ENCODE measurements at places on chromosomes 1 and 21. TPM values are rescaled to one million over a fixed set of nuclear protein-coding genes. Genes with fewer than 3 reads are reported as not detected.

GRCh38 chr1:201015551-201016091 lies 7.9 kb downstream of the KIF21B start:
- DNase-seq: no peak

DNA sequence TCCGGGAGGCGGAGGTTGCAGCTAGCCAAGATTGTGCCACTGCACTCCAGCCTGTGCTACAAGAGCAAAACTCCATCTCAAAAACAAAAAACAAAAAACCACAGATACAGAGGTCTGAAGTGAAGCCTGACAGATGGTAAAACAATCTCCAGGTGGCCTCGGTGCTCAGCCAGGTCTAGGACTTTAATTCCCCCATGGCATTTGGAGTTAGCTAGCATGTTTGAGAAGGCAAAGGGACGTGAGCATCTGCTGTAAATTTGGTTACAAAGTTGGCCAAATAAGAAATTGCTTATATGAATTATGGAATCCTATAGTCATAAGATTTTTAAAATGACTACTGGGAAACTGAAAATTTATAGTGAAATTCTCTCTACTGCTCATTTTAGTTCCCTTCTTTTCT lies 98.3 kb upstream of the FMN2 start:
- no peak for DNase-seq

- DNase-seq: no peak
Observed at GRCh38 chr1:90513956-90514355, 203.1 kb downstream of the BARHL2 start.

DNA sequence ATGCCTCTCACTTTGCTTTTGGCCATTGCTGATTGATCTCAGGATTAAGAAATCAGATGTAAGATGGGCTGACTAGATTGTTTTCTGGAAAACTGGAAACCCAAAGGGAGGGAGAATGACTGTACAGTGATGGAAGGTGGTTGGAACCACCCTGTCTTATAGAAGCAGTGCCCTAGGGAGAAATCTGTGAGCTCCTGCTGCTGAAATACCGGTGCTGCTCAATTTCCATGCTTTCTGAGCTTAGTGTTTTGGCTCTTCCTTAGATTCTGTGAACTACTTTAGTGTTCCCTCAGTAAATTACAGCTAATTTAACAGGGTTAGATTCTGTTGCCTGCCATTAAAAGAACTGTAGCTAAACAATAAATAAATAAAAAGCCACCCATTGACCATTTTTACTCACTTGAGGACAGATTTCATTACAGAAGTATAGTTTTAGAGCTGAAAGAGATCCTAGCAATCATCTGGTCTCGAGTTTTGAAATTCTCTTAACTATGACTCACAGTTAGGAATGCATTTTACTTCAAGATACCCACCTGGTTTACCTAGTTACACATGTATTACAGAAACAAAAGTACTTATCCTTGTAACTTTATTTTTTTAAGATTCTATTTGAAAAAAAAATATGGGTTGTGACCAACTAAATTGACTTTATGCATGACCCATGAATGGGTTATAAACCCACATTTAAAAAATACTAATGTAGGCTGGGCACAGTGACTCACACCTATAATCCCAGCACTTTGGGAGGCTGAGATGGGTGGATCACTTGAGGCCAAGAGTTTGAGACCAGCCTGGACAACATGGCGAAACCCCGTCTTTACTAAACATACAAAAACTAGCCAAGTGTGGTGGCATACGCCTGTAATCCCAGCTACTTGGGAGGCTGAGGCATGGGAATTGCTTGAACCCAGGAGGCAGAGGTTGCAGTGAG lies 33.2 kb downstream of the CAMSAP2 start:
- DNase-seq: no peak

- DNase-seq: no peak
Observed at GRCh38 chr1:31801458-31801857, 14.4 kb downstream of the SPOCD1 start.

The MNDA gene
- not detected for total RNA-seq

The PGLYRP3 gene
- not detected for total RNA-seq

GRCh38 chr1:207248544-207249198 lies 72.8 kb upstream of the CD55 start:
- no peak for DNase-seq

- DNase-seq: no peak
Observed at GRCh38 chr1:168572633-168573032, 3.8 kb upstream of the XCL1 start.

GRCh38 chr1:43147625-43148327 lies 24.3 kb downstream of the EBNA1BP2 start:
- DNase-seq: peak; percentile 57

DNA sequence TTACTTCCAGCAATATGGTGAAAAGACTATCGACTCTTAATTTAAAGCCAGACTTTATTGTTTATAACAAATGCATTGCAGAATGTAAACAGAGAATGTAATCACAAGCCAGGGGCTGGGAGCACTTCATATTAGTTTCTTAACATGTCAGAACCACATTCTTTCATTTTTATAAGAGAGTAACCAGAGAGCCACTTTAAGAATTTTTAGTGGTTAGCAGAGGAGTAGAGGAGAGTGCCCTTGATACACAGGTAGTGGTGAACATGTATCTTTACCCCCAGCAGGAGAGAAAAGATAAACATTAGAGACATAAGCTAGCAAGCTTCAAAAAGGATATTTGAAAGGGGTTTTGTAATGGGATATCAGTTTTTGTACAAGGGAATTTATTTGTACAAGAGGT lies 11.1 kb downstream of the AMY2B start:
- DNase-seq: no peak

GRCh38 chr1:147897029-147897752 lies 5.4 kb upstream of the GJA8 start:
- DNase-seq: no peak

The GART gene
- 112 TPM for total RNA-seq

DNA sequence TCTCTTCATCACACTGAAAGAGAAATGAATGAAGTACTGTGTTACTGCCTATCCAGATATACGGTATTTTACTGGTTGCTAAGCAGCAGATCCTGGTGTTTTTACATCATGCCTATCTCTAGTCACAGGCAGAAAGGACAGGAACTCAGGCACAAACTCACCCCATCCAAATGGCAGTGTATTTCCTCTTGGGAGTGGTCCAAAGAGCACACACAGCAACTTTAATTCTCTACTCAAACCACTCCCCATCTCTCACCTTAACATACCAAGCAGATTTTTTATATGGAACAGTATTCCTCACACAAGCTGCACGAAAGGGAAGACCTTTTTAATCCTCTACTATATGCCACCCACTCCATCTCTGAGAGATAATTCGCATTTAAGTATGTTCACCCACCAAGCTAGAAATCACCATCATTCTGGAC lies 27.3 kb downstream of the EIF4G3 start:
- no peak for DNase-seq

GRCh38 chr1:180837020-180837419 lies 75.7 kb upstream of the KIAA1614 start:
- no peak for DNase-seq

DNA sequence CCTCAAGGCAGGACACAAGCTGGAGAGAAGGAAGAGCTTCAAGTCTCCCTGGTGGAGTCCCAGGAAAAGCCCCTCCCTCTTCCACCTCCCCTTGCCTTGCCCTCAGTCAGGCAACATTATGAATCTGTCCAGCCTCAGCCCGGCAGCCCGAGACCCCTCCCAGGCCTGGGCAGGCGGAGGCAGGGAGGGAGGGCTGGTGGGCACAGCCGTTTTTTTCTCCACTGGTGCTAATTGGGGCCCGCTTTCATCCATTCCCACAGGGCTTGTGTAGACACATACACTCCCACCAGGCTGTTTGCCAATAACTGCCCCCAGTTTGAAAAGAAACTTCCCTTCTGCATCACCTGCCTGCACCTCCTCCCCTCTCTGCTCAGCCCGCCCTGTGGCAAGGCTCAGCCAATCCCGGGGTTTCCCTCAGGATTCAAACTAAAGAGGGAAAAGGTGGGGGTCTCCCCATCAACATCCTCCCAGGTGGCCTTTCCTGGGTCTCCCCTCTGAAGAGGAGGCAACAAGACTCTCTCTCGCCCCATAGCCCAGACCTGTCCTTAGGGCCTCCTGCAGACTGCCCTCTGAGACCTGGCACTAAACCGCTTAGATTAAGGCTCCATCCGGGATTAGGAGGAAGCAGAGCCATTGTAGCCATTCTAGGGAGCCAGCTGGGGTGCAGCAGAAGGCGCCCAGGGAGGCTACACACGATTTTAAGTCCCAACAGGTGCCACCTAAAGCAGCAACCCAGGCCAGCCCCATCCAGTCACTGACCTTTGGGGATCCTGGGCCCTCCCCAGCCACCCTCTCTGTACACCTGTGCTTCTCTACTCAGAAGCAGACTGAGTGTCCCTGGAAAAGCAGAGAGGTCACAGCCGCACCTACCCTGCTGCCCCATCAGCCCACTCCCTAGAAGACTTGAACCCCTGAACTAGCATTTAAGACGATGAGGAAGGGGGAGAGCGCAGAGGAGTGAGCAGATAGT lies 3.5 kb downstream of the IGSF9 start:
- DNase-seq: no peak

DNA sequence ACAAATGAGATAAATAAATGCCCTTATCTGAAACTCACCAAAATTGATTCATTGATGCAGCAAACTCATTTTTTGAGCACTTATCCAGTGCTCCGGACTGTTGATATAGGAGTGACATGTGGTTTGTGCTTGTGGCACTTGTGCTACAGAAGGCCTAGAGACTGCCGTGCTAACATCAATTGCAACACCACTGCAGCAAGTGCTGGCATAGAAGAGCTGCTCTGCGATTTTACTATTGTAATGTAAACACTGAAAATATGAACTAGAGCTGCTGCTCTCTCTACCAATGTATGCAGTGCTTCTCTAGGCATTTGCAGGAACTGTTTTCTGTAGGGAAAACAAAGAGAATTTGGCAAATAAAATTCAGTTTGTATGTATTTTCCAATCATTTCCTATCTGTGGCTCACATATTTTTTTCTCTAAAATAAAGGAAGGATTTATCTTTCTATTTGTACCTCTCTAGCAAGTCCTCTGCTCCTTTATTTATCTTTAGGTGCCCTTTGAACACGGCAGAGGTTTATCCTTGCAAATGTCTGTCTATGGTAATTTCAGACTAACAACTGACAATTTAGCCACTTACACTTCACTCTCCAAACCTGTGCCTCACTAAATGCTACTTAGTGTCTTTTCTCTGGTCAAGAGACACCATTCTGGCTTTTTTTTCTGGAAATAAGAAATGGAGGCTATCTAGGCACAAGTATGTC lies 409.5 kb upstream of the ADGRL2 start:
- DNase-seq: peak; percentile 12

The MX2 gene
- total RNA-seq: 0.42 TPM

- no peak for DNase-seq
Observed at GRCh38 chr1:28296401-28297261, 32.2 kb upstream of the MED18 start.

DNA sequence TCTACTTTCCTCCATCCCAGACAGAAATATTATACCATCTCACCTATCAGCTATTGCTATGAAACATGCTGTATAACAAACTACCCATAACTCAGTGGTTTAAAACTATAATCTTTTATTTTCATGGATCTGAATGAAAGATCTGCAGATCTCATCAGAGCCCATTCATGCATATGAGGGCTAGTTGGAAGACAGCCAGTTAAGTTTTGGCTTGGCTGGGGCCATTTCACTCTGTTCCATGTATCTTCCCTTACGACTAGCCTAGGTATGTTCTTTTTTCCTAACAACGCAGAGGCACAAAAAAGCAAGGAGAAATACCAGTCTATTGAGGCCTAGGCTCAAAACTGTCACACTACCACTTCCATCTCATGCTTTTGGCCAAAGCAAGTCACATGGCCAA lies 28.1 kb upstream of the RGS1 start:
- no peak for DNase-seq

The KIAA1614 gene
- 0.20 TPM for total RNA-seq

The DYNLT5 gene
- not detected for total RNA-seq

The FLG2 gene
- total RNA-seq: not detected

- DNase-seq: no peak
Observed at GRCh38 chr1:51115714-51116404, 13.8 kb downstream of the C1orf185 start.

The GPR37L1 gene
- total RNA-seq: not detected

- DNase-seq: no peak
Observed at GRCh38 chr1:226723657-226724532, 15.2 kb downstream of the ITPKB start.

DNA sequence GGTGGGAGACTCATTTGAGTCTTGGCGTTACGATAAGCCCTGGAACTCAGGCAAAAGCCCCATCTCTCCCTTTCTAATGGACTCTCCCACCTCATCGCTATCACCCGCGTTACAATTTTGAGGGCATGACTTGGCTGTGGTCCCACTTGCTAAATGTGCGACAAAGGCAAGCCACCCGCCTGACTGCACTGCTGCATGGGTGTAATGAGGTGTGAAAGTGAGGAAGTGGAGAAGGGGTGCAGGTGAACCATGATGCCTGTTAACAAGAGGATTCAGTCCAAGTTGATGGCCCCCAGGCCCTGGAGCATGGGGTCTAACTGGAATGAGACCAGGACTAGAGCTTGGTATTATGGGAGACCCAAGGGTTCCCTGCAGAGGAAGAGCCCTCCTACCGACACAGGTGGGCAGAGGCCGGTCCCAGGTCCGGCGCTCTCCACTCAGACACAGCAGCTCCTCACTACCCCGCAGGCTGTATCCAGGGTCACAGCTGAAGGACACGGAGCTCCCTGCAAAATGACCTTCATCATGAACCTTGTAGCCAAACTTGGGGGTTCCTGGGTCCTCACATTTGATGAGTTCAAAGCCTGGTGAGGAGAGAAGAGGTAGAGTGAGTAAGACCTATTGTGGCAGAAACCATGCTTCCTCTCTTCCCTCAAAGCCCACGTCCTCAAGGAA lies 165.4 kb upstream of the HMGB4 start:
- DNase-seq: no peak

GRCh38 chr21:20739421-20739820 lies 258.8 kb upstream of the NCAM2 start:
- no peak for DNase-seq

The USP1 gene
- total RNA-seq: 75.2 TPM

The NPPB gene
- total RNA-seq: not detected

DNA sequence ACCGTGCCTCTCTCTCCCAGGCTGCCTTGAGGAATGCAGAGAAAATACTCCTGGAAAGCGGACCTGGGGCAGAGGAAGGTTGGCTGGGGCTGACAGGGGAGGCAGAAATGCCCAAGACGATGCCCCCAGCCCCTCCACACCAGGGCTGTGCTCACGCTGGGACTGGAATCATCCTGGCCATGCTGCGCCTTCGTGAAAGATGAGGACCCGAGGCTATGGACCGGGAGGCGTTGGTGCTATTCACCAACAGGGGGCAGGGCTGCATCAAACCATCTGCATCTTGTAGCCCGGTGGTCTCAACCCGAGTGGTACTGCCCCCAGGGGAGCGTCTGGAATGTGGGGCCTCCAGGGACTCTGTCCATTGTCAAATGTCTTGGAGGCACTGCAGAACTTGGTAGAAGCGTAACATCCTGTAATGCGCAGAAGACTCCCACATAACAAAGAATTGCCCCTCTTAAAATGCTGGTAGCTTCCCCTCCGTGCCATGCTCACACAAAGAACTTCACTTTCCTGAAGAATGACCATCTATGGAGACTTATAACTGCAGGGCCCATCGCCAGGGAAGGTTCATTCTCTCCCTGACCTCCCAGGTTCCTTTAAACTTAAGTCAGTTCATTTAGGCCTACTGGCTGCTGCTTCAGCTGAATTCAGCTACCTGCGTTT lies 251.2 kb downstream of the RRAGC start:
- no peak for DNase-seq

The SCNM1 gene
- total RNA-seq: 96.9 TPM

- DNase-seq: no peak
Observed at GRCh38 chr1:220556641-220557040, 28.7 kb downstream of the MARK1 start.

GRCh38 chr1:908661-909060 lies 15.1 kb upstream of the SAMD11 start:
- DNase-seq: no peak

The LY9 gene
- total RNA-seq: not detected

The SHE gene
- total RNA-seq: not detected
